T-helper 9 cell (primary cell): ENCODE measurements at places on chromosomes 5 and 9.

GRCh38 chr9:70883056-70883455 is 238.4 kb downstream of the TRPM3 start:
- no peak for DNase-seq

GRCh38 chr5:119398727-119399466 is 43.1 kb downstream of the TNFAIP8 start:
- DNase-seq = no peak

DNA sequence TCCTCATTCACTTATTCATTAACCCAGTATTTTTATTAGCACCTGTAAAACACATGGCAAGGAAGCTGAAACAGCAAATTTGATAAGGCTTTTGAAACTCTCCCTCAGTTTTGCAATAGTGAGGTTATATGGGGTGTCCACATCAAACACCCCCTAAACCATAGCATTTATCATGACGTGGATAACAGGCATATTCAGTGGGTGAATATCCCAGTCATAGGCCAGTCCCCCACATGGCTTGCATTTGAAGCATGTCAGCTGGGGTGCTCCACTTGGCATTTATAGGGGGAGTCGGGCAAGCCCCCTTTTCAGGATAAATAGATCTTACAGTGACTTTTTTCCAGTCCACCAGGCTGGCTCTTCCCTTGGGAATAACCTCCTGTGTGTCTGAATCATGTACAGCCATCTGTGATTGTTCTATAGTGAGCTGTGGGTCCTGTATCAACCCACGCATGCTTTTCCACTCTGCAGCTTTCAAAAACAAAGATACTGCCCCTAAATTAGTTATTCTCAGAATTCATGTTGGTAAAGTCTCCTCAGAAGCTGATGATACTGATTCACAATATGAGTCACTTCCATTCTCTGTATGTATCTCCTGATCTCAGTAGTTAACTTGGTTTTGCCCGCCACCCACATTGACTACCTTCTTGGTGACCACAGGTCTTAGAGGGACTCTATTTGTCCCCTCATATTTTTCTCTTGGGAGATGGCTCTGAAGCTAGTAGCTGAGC is 84.4 kb upstream of the SPIN1 start:
- no peak for DNase-seq

- DNase-seq = no peak
Measured at GRCh38 chr5:148875205-148875875, 48.9 kb downstream of the ADRB2 start.

- no peak for DNase-seq
Measured at GRCh38 chr9:106964822-106965525, 102.0 kb downstream of the ZNF462 start.

GRCh38 chr5:126543660-126544059 is 51.4 kb downstream of the ALDH7A1 start:
- no peak for DNase-seq

DNA sequence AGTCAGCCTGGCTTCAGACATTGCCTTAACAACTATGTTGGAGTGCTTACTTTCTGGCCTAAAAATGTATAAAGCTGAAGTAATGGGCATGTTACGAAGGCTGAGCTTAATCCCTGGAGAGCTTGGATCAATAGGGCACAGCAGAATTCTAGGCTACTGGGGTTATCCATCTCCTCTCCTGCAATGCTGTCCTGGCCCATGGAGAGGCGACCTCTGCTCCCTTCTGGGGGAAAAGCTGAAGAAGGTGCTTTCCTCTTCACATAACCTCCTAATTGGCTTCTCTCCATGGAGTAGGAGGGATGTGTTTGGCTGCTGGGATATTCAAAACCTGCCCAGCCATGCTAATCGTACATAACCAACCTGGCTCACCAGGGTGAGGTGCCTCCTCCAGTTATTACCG is 403.5 kb downstream of the DMRT2 start:
- no peak for DNase-seq

DNA sequence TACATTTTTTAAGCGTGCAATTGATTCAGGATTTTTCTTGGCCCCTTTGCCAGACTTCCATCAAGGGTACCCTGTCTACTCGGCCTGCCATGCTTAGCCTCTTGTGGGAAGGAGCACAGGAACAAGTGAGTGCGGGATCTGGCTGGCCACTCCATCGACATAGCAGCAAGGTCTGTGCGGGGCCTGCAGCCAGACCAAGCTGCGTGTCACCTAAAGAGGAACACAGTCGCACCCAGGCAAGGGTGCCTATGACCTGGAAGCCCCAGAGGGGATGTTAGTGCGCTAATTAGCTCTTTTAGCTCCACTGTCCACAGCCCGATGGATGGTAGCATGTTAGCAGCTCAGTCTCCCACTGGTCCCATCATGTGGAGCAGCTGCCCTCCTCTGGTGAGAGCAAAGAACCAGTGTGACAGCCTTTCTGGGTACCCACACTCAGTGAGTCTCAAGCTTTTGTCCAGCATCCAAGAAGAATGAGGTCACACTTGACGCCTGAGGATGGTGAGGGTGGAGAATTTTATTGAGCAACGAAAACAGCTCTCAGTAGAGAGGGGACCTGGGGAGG is 38.7 kb downstream of the FTMT start:
- DNase-seq = no peak

DNA sequence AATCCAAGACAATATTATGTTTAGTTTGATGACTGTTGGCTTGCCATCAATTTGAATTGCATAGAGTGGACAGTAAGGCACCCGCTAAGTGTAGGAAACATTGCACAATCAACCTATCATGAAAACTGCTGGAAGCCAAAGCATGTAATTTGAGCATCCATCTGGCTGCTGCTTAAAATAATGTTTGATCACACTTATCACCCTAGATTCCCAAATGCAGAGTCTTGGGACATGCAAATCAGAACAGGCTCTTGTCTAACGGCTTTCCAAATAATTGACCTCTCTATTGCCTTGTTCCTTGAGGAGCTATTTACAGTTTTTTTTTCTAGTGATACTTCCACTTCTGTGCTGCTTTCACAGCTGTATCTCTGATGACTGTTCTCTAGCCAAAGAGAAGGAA is 342.1 kb downstream of the PRR16 start:
- no peak for DNase-seq

- no peak for DNase-seq
Measured at GRCh38 chr9:7117676-7118561, 360.1 kb downstream of the KDM4C start.

GRCh38 chr9:89553451-89554010 is 51.3 kb upstream of the GADD45G start:
- no peak for DNase-seq

GRCh38 chr5:90983711-90984124 is 399.4 kb downstream of the ARRDC3 start:
- no peak for DNase-seq

DNA sequence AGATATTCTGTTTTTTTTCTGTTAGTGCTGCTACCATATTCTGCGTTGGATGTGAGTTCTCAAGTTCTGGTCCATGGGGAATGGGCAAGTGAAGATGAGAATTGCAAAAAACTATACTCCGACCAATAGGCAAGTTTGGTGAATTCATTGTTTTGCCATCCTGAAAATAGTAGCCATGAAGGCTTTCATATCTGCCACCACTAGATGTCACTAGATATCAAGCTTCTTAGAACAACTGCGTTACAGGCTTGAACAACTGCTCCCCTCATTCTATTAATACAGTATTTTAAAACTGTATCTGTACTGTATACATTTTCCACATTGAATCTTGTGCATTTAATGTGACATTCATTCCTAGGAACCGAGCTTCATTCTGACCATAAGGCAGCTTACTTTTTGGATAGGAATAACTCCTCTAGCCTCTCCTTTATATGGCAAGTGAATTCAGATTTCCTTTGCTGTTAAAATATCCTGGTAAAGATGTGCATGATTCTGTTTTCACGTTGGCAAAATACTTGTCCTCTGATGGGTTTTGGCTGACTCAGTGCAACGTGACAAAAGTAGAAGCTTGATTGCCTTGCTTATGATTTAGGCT is 163.6 kb downstream of the SREK1 start:
- no peak for DNase-seq

DNA sequence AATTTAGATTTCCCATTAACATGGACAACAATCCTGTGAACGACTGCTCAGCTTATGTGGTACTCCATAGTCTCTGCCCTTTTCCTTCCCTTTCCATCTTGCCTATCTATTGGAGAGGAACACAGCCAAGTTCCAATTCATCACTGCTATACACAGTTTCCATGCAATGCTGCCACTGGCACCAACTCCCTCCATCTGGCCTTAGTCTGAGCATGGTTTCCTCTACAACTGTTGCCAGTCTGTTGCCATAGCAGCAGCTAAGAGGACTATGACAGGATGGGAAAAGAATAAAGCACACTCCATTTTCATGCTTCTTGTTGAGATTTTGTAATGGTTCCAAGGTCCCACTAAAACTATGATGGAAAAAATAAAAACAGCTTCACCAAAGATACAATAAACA is 189.0 kb downstream of the HCN1 start:
- DNase-seq = no peak

DNA sequence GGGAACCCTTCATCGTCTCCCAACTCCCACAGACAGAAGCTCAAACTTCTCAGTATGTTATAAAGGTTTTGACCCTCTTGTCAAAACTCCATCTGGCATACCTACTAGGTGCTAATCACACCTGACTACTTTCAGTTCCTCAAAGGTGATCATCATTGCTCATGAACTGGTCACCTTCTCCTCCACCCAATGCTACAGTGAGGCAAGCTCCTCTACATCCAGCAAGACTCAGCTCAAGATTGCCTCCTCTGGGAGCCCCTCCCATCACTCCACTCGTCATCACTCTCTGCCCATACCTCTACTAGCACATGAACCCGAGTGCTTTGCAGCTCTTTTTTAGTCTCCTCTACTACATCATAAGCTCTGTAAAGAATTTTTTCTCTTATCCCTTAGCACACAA is 102.4 kb downstream of the LPAR1 start:
- no peak for DNase-seq

- no peak for DNase-seq
Measured at GRCh38 chr5:150155258-150156026, at the start of gene PDGFRB. Gene PDGFRB, minus strand, starts transcription at chr5:150155845. Its CDS starts 18,798 bp downstream, at chr5:150137047.

DNA sequence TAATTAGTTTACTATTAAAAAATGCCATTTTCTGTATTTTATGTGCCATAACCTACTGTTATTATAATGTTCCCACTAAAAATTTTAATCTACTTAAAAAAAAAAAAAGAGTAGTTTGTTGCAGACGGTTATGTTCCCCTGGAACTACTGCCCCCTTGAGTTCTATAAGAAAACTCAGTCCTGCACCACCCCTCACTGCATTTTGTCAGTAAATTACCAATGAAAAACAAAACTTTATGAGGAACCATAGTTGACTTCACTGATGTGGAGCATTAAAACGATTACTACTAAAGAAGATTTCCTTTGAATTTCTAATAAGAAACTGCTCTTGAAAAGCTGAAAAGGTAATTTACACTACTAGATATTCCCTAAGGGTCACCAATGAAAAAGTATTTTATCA is 288.7 kb downstream of the FBXL17 start:
- no peak for DNase-seq

- no peak for DNase-seq
Measured at GRCh38 chr5:171848911-171849520, 63.4 kb downstream of the SMIM23 start.

DNA sequence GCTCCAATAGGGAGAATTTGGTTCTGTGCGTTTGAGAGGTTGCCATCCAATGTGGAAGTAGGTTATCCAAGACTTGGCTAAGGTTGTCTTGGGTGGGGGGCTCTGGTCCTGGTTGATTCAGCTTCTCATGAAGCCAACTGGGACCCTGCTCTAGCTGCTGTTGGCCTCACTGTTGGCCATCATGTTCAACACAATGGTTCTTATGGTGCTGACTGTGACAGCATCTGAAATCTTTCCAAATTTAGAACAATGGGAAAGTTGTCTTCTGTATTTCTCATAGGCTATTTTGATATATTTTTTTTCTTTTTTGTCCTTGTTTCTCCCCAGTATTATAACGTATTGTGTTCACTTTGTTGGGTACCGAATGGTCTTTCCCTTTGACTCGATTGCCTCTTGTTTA is 71.9 kb downstream of the GDNF start:
- no peak for DNase-seq

DNA sequence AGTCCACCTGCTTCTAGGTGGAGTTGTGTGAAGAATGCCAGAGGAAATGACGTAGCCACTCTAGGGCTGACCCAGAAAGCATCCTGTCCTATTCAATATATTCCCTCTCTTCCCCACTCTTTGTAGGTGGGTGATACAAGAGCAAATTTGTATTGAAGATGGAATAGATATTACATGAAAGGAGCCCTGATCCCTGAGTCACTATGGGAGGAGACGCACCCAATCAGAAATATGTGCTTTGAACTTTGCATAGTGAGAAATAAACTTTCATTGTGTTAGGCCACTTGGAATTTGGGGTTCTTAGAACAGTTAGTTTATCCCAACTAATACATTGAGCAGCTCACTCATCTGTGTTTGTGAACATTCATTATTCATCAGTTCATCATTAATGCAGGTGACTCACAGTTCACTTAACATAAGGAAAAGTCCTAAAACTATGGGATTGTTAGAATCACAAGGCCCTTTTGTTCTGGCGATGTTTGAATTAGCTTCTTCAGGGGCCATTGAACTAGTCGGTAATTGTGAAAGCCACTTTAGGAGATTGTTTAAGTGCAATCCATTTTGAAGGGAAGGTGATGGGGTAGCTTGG is 26.9 kb upstream of the NTRK2 start:
- no peak for DNase-seq
